ENCODE measurements at places on chromosomes 7 and 10. TPM values are rescaled to one million over a fixed set of nuclear protein-coding genes. Genes with fewer than 3 reads are reported as not detected.
A peak's percentile ranks its signal among the peaks of the same experiment; 100 is the strongest.

CYP2E1 gene
- polyA plus RNA-seq, result 1.6 TPM

DNA sequence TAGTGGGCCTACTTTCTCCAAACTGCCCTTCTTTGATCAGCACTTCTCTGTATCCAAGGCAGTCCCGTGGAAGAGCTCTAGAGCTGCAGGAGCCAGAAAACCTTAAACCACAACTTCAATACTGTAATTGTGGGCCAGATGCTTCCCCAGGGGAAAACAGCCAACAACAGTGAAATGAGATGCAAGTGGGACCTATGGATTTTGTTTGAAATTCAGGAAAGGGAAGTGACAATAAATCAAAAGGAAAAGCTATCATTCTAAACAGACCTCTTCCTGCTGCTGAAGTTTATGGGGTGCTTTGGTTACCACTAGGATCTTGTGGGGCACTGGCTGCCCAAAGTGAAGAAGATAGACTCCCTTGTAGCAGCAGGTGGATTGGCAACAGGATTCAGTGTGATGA, 1031.7 kb downstream of the LRMDA start:
- DNase-seq, result no peak

DNA sequence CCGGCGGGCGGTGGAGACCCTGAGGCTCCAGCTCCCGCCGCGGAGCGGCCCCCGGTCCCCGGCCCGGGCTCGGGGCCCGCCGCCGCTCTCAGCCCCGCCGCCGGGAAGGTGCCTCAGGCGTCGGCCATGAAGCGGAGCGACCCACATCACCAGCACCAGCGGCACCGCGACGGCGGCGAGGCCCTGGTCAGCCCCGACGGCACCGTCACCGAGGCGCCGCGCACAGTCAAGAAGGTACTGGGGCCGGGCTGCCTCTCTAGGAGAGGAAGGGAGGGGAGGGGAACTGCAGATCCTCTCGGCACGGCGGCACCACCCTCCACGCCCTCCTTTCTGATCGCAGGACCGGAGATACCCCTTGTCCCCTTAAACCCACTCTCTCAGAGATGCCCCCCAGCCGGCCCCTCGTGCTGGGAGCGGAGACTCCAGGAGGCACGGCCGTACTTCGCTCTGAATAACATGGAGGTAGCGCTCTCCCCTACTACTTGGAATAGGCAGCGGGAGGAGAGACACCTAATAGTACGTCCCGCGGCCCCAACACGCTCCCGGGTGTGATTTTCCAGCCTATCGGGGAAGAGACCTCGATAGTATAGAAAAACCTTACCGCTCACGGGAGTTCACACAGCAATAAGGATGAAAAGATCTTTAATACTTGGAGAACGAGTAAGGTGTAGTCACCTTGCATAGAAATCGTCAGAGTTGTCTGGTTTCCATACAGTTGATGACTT, 538 bp downstream of the AHCYL2 start:
- peak; percentile 31 for DNase-seq

DNA sequence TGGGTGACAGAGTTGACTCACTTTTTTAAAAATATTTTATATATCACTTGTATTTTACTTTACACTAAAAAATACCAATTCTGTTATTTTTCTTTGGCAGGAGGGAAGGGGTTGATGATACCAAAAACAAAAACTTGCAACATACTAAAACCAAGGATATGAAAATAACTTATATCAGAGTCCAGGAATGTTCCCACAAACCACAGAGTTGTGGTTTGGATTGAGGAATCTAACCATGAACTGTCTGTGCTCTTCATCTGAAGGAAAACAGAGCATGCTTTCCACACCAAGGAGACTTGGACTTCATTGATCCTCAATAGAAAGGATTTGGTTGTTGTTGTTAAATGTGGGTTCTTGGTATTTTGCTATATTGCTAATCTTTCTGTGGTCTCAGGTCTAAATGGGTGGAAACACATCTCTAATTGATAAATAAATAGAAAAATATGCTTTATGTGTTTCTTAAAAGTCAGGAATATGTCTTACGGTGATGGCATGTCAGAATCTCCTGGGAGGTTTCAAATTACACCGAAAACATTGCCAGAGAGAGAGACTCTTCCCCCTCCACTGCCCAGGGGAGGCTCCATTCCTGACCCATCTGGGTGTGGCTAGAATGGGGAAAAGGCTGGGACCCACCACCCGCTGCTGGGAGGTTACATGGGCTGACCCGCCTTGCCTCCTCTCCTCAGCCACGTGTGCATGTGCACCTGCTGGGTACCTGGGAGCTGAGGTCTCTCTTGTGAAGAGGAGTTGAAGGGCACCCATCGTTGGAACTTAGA, 46.9 kb upstream of the STK17A start:
- no peak for DNase-seq

DNA sequence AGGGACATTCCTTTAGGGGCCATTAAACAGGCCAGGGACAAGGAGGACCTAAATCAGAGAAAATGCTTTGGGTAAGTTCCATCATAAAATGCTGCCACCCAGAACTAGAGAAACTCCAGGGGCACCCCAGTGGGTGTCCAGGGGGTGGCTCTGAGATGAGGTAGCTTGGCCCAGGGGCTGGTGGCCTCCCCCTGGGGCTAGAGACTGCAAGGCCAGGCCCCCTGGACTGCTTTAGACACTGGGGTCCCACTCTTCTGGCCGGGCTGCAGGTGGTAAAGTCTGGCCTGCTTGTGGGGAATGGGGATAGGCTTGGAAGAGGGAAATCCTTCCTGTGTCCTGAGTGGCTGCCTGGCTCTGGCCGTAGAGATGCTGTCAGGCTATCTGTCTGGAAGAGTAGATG, 169.6 kb upstream of the PODXL start:
- DNase-seq, result no peak

DNA sequence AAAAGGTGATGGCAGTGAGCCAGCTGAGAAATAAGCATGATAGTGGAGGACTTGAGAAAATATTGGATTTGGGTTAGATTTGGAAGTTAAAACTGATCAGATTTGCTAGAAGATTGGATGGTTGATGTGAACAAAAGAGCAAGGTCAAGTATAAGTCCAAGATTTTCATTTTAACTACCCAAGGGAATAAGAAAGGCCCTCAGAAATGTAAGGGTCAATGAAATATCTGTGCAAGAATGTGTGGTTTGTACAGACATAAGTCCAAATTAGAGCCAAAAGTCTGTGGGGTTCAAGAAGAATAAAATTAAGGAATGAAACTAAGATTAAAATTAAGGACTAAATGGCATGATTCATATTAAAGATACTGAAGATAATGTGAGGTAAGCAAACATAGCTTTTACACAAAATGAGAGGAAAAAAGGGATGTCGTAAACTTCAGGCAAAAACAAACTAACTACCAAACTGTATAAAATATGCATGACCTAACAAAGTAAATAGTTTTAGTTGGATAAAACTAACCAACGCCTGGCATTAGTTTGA, 78.4 kb upstream of the CACNA2D1 start:
- no peak for DNase-seq

DNA sequence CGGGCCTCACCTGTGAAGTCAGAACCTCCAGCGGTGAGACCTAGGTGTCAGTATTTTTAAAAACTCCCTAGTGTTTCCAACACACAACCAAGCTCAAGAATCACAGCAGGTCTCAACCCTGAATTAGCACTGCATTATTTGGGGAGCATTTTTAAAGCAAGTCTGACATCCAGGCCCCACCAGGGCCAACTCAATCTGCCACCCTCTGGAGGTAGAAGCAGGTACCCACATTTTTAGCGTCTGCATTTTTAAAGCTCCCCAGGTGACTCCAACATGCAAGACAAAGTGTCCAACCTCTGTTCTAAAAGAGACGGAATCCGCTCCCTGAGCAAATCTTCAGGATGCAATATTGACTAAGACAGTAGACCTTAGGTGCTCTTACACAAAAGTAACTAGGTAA, 225.7 kb downstream of the TNS3 start:
- DNase-seq, result no peak

DNA sequence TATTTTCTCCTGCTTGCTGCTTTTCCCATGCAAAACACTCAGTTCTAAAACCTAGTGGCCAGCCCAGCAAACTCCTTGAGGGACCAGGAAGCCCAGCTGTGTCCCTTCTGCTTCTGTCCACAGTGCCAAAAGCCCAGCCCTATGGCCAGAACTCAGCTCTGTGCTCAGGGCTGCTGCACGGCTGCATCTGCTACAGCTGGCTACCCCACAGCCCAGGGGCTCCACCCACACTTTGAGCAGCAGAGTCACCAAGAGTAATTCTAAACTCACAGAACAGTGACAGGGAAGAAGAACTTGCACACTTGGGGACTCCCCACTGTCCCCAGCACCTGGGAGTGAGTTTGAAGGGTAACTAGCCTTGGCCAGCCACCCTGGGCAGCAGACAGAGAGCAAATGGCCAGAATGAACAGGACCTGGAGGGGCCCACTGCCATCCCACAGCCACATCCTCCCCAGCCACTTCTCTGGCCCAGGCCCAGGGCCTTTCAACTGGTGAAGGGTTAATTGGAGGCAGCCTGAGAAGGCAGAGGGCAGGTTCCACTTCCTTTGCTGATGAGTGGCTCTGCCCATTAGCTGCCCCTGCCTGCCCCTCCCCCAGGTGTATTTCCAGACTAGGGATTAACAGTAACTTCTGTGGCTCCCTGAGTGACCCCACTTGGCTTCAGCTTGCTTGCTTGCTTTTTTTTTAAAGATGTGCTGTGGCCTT, 28.1 kb upstream of the TRIM8 start:
- DNase-seq, result peak; percentile 88

FAM237B gene
- not detected for polyA plus RNA-seq

DNA sequence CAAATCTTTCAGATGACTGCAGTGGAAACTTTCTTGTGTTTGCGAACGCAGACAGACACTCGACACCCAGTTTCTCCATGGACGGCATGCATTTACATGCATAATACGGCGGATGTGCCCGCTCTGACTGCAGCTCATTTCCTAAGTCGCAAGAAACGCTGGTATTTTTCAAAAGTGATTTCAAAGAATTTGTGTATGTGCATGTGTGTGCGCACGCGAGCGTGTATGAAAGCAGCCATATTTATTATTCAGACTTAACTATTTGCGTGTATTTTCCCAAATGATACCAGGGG, 436.5 kb upstream of the MGMT start:
- no peak for DNase-seq

- no peak for DNase-seq
These were observed 733.4 kb downstream of the MAGI2 start for GRCh38 chr7:78720066-78720465.

DNA sequence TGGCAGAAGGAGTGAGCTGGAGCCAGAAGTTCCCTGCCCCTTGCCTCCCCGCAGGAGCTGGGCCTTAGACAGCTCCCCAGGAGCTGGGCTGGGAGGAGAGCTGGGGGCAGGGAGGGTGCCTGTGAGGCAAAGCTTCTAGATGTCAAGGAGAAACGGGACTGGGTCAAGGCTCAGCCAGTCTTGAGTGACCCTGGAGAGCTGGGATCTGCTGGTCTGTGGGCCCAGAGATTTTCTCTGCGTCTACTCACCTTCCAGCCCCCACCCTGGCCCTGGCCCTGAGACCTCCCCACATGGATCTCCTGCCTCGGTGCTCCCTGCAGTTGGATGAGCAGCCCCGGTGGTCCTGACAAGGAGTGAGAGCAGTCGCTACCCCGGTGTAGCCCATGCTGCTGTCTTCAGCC, 20.3 kb upstream of the SHH start:
- DNase-seq, result no peak

DNA sequence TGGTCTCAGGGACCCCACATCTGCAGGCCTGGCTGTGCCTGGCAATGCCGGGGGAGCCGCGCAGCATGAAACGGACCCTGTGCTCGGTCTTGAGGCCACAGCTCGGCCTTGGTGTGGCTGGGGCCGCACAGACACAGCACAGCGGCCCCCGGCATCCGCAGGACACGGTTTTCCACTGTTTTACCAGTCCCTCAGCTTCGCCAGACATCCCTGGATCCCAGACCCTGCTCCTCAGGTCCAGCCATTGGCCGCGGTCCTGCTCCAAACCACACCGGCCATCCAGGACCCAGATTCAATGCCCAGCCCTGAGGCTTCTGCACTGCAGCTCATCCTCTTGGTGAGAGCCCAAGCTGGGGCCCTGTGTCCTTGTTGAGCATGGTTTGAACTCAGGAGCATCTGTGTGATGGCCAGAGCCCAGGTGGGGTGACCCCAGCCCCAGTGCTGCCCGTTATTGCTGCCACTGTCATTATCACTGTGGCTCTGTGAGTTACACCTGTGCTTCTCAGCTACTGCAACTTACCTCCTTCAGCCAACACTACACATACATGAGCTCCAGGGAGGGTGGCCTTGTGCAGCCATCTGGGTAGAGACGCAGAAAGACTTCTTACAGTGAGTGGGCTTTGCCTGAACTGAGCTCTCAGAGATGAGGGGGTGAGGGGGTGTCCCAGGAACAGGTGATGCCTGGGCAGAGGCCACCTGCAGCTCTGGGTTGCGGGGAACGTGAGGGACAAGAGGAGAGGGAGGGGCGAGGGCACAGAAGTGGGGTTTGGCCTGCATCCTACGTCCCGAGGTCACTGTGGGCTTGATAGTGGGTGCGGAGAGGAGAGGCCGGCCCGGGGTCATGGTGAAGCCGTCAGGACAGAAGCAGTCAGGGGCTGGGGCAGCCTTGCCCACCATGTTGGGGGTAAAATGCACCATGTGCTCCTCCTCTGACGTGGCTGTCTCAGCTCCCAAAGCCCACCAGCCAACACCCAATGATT, 567.6 kb downstream of the PTPRN2 start:
- no peak for DNase-seq

AKR1B15 gene
- polyA plus RNA-seq, result 0.26 TPM

GRCh38 chr7:151621961-151622360, 102.3 kb upstream of the RHEB start:
- DNase-seq, result no peak

DNA sequence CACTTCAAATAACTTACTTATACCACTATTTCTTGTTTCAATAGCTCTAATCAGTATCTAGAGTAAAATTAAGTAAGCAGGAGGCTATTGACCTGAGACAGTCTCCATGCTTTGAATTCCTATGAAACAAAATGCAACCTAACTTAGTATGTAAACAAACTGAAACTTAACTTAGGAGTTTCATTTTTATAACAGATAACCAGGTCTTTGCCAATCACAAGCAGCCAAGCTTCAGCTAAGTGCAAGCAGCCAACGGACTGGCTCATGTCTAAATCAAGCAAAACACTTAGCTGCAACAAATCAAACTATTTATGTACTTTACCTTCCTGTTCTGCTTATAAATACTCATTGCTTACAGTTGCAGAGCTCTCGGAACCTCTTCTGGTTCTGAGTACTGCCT, 4.4 kb upstream of the GSTK1 start:
- DNase-seq, result no peak
